ENCODE measurements at places on chromosomes 1 and 21. TPM values are rescaled to one million over a fixed set of nuclear protein-coding genes. Genes with fewer than 3 reads are reported as not detected.

- DNase-seq = no peak
Observed at GRCh38 chr21:15309022-15309590, 244.3 kb upstream of the NRIP1 start.

Gene CCSAP
- 16.9 TPM for total RNA-seq

DNA sequence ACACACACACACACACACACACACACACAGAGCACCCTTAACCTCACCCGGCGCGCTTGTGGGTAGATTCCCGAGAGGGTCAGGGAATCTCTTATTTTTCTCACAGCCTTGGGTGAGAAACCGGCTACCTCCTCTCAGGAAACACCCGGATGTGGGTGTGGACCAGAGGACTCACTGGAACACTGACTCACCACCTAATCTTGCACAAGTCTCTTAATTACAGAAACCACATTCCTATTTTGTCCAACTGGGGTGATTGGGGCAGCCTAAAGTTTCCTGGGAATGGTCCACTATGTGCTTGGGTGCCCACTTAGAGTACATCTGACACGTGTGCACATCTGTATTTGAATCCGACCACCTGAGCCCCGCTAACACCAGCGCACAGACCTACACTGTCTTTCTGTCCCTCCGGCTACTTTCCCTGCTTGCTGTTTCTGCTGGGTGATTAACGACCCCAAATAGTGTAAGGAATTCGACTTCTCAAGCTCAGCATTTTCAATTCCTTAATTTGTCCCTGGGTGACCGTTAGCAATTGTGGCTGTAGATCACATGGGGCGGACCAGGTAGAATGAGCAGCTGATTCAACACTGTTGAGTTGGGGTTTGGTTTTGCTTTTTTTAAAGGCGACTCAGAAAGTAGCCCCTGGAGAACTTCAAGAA is 14.0 kb upstream of the TBX15 start:
- no peak for DNase-seq

Gene BMP8A
- total RNA-seq = 0.44 TPM

Gene PCAT6
- not detected for total RNA-seq

GRCh38 chr1:198929961-198930599 is 291.2 kb downstream of the PTPRC start:
- peak; percentile 72 for DNase-seq

GRCh38 chr1:70247768-70248167 is 26.6 kb downstream of the SRSF11 start:
- no peak for DNase-seq

DNA sequence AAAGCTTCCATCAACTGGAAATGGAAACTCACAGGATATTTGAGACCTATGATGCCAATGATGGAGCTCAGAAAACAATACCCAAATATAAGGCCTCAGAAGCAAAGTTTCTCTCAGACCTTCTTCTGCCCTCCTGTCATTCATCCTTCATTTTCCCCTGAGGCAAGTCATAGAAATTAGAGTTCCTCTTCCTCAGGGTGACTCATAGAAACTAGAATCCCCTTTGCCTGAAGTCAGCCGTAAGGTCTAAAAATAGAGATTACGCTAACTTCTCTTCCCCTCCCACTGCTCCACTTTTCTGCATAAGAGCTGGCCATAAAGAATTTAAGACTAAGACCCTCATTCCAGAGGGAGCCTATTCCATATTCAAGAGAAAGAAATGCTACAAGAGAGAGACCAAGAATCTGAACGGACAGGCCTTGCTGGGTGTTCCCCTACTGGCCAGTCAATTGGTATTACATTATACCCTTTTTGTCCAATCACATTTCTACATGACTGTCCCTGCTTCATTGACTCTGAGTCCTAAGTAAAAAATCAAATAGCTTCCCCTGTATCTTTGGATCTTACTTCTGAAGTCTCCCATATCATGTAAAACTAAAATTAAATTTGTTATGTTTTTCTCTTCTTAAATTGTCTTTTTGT is 994.9 kb downstream of the ADGRL2 start:
- DNase-seq = no peak

DNA sequence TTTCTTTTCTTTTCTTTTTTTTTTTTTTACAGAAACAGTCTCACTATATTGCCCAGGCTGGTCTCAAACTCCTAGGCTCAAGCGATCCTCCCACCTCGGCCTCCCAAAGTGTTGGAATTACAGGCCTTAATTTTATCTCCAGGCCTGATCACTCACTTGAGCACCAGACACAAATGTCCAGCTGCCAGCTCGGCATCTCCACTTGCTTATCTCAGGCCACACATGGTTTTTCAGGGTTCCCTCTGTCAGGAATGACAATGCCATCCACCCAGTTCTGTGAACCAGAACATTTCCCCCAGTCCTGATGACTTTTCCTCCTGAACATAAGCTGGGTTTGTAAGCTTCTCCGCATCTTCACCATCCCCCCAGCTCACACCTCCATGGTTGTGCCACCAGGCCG is 44.6 kb upstream of the ZNF281 start:
- no peak for DNase-seq

- DNase-seq = no peak
Observed at GRCh38 chr1:235952950-235953615, 86.4 kb upstream of the LYST start.

Gene HAPLN2
- 1.1 TPM for total RNA-seq

DNA sequence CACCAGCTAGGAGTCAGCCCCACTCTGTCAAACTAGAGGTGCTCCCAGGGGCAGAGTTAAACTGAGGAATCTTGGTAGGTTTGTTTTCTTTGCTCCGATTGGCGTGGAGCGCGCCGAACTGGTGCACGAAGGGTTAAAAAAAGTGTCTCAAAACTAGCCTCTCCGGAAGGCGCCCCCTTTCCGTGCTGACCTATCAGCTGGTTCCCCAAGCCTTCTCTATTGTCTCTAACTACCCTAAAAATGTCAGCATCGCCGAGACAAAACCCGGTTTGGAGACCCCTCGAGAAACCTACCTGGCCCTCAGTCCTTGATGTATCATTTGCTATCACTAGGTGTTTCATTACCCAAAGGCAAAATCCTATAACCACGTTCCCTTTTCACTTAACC is 2.2 kb downstream of the TGFB2 start:
- DNase-seq = no peak

Gene LINGO4
- not detected for total RNA-seq

Gene LCE1C
- not detected for total RNA-seq

DNA sequence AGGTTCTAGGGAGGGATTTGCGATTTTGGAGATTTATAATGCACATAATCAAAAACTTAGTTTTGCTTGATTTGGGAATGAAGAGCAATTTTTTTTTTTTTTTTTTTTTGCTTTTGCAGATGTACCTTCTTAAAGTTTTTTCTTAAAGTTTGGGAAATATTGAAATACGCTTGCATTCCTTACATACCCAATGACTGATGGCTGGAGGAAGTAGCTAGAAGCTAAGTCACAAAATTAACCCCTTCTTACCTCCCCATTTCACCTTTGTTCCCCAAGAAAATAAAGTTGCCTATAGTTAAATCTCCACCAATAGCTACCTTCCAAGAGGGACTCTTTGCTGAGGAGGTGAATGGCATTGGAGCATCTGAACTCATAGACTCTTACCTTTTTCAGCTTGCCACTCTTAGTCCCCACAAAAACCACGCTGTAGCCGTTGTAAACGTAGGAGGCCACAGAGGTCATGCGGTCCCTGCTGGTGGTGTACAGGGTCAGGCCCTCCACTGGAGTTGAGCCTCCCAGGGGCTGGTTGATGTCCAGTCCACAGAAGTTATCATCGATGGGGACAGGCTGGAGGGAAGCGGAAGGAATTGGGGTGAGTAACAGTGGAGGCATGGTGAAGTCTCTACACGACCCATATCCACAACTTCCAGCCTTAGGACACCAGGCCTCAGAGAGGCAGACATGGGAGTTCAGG is 34.1 kb downstream of the PLXNA2 start:
- no peak for DNase-seq

GRCh38 chr1:14761291-14762153 is 163.0 kb downstream of the KAZN start:
- DNase-seq = peak; percentile 77

Gene ZNF669
- total RNA-seq = 13.6 TPM

- DNase-seq = no peak
Observed at GRCh38 chr1:17377325-17377953, 5.4 kb downstream of the PADI6 start.

GRCh38 chr1:247270003-247270402 is 14.1 kb downstream of the VN1R5 start:
- no peak for DNase-seq

- no peak for DNase-seq
Observed at GRCh38 chr1:111906816-111907215, 82.7 kb downstream of the KCND3 start.

Gene KANK4
- total RNA-seq = not detected

DNA sequence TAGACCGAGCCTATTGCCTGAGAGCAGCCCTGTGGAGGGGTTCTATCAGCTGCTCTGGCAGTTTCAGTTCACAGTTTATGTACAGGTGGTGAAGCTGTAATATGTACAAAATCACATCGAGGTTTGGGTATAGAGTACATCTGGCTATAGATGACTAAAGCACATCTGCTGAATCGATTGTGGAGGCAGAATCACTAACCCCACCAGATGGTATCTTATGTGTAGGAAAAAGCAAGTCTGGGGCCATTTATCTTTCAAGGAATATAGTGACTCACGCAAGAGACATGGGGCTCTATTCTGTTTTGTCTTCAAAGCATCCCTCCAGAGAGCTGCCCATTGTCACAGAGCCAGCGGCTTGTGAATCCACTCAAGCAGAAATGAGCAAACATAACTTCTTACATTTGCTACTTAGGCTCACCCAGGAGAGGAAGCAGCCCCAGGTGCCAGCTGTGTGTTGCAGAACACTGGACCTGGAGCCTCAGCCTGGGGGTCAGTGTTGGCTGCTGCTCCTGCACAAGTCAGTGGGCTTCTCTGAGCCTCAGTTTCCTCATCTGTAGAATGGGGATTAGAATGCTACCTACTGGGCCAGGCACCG is 21.3 kb downstream of the MIIP start:
- peak; percentile 96 for DNase-seq

GRCh38 chr1:91809317-91809716 is 76.6 kb downstream of the TGFBR3 start:
- DNase-seq = no peak

DNA sequence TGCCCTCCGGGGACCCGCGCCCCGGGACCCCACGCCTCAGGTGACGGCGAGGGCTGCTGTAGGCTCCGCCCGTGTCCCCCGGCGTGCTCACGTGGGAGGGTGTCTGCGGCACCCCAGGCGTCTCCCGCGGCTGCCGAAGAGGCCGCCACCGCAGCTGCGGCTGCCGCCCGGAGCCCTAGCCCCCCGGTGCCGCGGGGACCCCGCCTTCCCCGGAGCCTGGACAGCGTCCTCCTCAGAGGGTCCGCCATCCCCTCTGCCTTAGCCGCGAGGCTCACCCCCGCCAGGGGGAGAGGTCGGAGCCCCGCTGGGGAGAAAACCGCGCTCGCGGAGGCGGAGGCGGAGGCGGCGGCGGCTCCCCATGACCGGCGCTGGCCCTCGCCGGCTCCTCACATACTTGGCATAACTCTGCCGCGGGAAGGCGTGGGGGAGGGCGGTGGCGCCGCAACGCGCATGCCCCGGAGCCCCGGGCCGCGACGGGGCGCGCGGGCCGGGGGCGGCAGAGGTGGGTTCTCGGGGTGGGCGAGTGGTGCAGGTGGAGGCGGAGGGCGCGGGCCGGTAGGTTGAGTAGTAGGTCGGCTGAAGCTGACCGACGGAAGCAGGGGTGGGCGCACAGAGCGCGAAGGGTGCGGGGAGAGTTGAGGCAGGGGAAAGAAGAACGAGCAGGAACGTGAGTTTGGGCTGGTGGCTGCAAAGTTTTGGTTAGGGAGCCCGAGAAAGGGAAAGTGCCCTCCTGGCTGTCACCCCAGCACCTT is 700 bp upstream of the SYDE2 start:
- peak; percentile 4 for DNase-seq

GRCh38 chr21:42496120-42496838 is at the start of gene RSPH1:
Gene RSPH1, minus strand, starts transcription at chr21:42496224. Its CDS starts 38 bp downstream, at chr21:42496186.
- peak; percentile 99 for DNase-seq

Gene BRDT
- total RNA-seq = not detected

DNA sequence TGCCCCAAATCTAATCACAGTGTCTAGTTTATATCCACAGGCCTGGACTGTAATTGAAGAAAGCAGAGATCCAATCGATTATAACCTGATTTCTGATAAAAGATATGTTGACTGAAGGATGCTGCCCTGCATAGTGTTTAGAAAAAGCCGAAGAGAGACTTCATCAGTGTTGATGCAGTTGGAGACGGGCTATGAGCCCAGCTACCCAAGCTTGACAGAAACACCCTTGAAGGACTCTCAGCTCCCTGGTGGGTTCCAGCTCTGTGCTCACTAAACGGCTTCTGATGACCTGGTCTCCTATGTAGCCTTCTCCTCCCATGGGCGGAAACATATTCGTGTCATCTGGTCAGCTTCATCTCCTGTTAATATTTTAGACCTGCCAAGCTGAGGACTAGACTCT is 10.2 kb downstream of the FAM89A start:
- no peak for DNase-seq

- no peak for DNase-seq
Observed at GRCh38 chr1:112666946-112667345, 7.5 kb upstream of the MOV10 start.

DNA sequence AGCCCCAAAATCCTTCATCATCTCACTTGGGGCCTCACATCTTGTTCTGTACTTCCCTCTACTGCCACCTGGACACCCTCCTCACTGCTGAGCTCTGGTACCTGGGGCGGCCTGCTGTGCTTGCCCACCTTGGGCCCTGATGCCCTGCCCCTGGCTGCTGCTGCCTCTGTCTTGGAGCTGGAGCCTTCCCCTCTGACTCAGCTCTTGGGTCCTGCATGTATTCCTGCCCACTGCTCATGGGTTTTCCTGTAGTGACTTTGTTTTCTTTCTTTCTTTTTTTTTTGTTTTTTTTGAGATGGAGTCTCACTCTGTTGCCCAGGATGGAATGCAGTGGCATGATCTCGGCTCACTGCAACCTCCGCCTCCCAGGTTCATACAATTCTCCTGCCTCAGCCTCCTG is 37.5 kb downstream of the TRAPPC10 start:
- no peak for DNase-seq

DNA sequence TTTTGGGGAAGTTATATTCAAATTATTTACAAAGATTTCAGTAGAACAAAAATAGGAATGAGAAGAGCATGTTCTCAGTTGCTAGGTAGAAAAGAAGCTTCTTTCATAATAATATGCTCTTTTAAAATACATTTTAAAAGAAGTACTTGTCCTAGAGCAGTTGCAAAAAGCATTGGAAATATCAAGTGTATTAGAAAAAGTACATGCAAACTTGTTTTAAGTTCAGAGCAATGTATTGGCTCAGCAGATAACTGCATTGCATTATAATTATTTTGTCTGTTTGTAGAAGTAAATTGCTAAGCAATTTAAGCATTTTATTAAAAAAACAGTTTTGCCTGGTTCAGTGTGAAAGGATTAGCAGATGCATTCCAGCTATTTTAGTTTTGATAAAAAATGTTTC is 806.4 kb downstream of the USP25 start:
- no peak for DNase-seq

Gene ACTL8
- not detected for total RNA-seq

DNA sequence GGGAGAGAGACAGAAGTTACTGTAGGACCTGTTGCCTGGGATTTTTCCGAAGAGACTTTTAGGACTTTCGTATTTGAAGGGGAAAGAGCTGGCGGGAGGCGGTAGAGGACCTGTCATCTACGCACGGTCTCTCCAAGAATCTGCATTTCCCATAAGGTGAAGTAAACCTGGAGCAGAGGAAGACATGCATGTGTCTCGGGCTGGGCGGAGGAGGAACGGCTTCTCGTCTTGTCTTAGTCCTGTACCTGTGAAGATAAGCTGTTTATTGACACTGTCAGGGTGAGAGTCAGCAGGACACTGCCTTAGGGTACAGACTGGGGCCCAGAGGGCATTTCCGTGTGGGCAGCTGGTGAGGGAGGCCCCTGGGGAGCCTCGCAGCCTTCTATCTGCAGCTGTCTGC is 123.4 kb upstream of the COL6A1 start:
- DNase-seq = no peak

Gene PTPRC
- 264 TPM for total RNA-seq

Data from OCI-LY7 (cell line).